ENCODE measurements at places on chromosomes 6 and 20.

GRCh38 chr6:23340271-23340670 lies 770.9 kb downstream of the HDGFL1 start:
- no peak for DNase-seq

- peak; percentile 54 for DNase-seq
Measured at GRCh38 chr6:168585441-168585840, 144.5 kb downstream of the SMOC2 start.

GRCh38 chr20:32767418-32768198 lies 5.4 kb downstream of the DNMT3B start:
- no peak for DNase-seq

DNA sequence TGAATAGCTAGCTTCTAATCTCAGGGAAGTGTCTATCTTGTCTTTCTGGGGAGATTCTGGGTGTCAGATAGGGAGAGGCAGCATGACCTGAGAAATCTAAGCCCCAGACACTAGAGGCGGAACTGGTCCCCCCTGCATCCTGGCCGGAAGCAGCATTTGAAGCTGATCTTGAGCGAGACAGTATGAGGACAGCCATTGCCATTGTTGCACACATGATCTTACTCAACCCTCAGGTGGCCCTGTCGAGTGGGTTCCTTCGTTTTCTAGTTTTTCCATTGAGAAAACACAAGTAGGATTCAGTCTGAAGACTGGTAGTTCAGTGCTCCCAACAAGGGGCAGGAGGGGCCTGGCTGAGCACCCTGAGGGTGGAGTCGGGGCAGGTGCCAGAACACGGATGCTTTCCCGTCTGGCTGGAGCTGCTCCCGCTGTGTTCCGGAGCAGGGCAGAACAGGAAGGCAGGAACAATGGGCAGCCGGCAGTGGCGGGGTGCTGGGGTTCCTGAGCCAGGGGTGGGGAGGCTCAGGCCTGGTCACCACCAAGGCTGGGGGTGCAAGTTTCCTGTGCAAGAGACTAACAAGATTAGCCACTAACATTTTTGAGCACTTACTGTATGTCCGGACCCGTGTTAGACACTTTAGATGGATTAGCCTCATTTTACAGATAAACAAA lies 7.9 kb upstream of the SDCBP2 start:
- DNase-seq, result no peak

GRCh38 chr6:37980222-37980595 lies 160.7 kb downstream of the ZFAND3 start:
- no peak for DNase-seq

DNA sequence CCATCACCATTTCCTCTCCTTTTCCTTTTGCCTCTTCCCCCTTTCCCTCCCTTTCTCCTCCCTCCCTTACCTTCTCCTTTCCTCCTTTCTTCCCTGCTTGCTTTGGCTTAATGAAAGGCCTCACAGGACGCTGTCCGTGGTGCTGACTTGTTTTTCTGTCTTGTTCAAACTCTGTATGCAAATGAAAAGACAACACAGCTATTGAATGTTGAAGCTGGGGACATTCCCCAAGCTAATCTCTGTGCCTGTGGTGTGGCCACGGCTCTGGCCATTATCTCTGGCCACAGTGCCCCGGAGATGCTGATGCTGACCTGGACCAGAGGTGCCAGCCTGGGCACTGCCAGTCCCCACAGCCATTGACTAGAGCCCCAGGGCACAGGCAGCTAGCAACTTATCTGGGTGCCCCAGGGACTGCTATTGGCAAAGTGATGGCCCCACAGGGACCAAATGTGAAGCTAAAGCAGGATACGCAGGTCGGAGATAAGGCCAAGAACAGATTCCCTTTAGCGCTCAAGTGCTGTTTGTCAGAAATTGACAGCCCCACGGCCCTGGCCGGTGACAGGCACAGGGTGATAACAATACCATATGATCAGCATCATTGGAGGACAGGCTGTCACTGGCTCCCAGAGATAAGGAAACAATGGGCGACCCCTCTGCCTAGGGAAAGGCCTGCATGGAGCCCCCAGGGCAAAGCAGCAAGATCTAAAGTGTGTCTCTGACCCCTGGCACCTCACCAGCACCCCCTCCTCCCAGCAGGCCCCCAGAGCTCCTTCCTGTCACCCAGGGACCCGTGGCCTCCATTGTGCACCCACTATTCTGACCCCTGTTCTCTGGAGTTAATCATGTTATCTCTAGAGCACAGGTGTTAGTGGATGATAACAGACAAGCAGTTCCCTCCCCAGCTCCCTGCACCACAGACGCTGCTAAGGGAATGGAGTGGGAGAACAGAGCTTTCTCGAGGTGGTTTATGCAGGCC lies 31.6 kb upstream of the SLC32A1 start:
- DNase-seq, result peak; percentile 84

DNA sequence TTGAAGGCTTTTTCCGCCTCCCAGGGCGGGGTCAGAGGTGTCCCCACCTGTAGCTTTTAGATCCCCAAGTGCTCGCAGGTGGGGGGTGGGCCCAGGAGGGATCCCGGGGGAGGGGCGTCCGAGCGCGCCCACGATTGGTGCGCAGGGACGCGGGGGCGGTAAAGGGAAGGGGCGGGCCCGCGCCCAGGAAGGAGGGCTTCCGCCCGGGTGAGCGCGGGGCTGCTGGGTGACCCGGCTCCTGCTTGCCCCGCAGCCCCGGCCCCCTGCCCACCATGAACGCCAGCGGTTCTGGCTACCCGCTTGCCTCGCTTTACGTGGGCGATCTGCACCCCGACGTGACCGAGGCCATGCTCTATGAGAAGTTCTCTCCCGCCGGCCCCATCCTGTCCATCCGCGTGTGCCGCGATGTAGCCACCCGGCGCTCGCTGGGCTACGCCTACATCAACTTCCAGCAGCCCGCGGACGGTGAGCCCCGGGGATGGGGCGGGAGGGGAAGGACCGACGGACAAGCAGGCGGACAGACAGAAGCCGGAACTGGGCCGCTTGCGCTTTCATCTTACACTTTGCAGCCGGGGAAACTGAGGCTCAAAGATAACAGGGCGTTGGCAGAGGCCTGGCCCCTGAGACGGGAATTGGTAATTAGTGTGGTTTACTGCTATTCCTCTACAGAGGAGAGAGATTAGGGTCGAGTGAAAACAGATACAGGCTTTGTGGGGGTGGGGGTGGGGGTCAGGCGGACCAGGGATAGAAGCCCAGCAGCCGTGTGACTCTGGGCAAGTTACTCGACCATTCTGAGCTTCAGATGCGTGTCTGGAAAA lies at the start of gene PABPC1L:
TSS of gene PABPC1L (plus strand) at position 189 of the 818 bp plus-strand sequence. CDS start at position 273, 84 bp downstream.
- peak; percentile 92 for DNase-seq

- DNase-seq, result no peak
Measured at GRCh38 chr6:45430590-45431202, 53.0 kb upstream of the SUPT3H start.

- DNase-seq, result no peak
Measured at GRCh38 chr20:48070991-48071652, 285.8 kb upstream of the SULF2 start.
